ENCODE measurements at places on chromosomes 13 and 19.

DNA sequence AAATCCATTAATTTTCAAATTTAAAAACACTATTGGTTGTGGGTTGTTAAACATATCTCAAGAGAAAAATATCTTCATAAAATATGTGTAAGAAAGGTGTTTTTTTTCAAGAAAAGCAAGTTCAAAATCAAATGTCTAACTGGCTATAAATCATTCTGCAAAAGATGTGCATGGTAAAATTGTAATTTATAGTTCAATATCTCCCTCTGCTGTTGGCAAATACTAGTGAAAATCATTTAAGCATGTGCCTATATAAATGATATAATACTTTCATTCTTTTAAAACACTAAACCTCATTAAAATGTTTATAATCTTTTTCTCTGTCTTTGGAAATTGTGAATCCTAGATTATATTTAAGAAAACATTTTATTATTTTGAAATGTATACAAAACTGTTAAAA, 17.2 kb upstream of the SLITRK6 start:
- DNase-seq = no peak

DNA sequence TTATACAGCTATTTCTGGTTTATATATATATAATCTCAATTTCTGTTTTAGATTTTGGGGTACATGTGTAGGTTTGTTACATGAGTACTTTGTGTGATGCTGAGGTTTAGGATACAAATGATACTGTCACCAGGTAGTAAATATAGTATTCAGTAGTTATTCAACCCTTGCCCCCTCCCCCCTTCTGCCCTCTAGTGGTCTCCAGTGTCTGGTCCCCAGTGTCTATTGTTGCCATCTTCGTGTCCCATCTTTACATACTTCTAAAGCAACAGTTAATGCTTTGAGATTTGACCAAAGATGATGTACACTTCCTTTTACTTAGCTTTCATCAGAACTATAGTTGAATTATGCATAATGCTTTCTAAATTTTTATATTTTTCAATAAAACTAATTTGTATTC, 1623.4 kb upstream of the PRR20A start:
- no peak for DNase-seq

- no peak for DNase-seq
Observed at GRCh38 chr13:89490661-89491060, 1819.5 kb downstream of the SLITRK5 start.

DNA sequence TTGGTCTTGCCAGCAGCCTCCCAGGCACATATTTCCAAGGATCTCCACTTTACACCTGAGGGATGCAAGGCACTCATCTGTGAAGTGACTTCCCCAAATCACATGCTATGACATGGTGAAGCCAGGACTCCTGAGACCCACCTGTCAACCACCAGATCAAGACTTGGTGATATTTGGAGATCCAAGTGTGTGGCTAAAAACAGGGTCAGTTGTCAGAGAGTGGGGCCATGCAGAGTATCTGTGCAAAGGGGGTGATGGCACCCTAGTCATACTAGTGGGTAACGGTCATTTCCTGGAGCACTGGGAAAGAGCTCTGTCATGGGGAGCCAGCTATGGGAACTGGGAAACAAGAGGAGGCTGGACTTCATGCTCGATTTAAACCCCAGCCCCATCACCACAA, 218.4 kb upstream of the IRS2 start:
- DNase-seq = no peak

DNA sequence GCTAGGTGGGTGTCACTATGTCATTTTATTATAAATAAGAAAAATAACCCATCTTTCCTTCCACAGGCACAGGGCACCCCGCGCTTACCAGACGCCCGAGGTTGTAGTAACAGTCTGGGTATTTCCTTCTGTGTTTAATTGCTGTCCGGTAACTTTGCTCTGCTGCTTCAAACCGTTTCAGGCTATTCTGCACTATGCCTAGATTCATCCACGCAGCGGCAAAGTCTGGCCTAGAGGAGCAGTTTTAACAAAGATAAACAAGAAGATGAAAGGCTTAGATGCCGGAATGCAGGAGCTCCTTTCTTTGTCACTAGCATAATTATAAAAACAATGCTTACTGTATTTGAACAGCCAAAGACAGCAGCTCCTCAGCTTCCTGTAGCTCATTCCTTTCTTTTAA, 36.9 kb upstream of the GGACT start:
- no peak for DNase-seq

DNA sequence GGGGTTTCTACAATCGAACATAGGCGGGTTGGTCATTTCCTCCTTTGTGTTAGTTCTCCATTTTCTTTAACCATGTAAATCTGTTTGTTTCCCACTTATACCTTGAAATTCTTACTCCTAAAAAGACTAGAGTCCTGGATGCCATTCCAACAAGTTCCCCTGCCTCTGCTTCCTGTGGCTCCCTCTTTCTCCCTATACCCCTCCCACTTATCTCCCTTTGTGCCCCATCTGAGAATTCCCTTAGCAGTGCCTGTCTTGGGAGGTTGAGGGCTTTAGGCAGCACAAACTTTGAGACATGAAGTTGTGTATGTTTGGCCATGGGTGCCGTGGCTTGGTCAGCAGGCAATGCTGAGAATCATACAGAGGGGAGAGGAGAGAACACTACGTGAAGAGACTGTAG, 176.4 kb downstream of the RGCC start:
- DNase-seq = no peak

DNA sequence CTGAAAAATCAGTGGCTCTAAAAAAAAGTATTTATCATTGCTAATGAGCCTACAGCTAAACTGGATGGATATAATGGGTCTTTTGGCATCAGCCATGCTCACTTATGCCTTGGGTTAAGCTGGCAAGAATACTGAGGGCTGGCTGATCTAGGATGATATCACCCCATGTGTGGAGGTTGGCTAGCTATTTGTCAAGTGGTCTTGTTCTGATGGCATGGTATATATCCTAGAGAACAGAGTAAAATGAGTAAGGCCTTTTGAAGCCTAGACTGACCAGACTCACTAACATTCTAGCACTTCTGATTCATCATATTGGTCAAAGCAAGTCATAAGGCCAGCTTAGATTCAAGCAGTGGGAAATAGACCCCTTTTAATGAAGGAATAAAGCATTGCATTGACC, 383.0 kb downstream of the SLITRK1 start:
- no peak for DNase-seq

- DNase-seq = no peak
Observed at GRCh38 chr13:36405151-36405550, 27.1 kb upstream of the CCNA1 start.

DNA sequence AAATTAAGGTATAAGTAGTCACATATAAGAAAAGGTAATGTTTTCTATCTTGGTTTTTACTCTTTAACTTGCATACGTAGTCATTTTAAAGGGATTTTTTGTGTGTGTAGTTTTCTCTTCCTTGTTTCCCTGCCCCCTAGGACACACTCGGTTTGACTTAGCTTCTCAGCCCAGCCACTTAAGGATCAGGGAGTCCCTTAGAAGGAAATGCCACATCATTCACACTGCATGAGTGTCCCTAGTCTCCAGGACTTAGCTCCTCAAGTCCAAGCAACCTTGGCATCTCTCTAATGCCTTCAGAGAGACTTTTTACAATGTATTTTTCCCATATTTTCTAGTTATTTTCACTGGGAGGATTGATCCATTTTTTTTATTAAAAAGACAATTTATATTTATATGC, 1407.7 kb downstream of the EFNB2 start:
- DNase-seq = no peak

DNA sequence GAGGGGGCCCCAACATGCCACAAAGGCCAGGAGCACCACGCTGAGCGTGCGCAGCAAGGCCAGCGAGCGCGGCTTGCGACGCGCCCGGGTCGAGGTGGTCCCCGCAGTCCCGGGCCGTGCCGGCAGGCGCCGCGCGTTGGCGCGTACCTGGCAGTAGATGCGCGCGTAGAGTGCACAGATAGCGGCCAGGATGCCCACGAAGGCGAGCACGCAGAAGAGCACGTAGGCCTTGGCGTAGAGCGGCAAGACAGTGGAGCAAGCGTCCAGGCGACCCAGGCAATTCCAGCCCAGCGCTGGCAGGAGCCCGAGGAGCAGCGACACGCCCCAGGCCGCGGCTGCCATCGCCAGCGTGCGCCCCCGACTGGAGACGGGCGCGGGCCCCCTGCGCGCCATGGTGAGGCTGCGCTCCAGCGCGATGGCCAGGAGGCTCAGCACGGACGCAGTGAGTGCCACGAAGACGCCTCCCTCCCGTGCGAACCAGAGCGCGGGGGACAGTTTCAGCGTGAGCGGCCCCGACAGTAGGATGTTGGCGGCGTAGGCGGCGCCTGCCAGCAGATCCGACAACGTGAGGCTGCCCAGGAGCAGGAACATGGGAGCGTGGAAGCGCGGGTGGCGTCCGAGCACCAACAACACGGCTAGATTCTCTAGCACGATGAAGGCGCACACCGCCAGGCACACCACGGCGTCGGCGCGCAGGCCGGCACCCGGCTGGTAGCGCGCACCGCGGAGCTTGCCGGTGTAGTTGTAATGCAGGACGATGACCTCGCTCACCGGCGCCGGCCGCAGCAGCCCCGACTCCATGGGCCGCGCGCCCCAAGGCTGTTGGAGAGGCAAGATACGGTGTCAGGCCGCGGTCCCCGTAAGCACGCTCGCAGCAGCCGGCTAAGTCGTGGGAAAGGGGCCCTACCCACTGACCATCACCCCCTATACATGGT, 2.8 kb downstream of the S1PR5 start:
- no peak for DNase-seq
